ENCODE measurements at places on chromosomes 1 and 21.

GRCh38 chr1:41764656-41765055 is 154.1 kb downstream of the HIVEP3 start:
- no peak for DNase-seq

DNA sequence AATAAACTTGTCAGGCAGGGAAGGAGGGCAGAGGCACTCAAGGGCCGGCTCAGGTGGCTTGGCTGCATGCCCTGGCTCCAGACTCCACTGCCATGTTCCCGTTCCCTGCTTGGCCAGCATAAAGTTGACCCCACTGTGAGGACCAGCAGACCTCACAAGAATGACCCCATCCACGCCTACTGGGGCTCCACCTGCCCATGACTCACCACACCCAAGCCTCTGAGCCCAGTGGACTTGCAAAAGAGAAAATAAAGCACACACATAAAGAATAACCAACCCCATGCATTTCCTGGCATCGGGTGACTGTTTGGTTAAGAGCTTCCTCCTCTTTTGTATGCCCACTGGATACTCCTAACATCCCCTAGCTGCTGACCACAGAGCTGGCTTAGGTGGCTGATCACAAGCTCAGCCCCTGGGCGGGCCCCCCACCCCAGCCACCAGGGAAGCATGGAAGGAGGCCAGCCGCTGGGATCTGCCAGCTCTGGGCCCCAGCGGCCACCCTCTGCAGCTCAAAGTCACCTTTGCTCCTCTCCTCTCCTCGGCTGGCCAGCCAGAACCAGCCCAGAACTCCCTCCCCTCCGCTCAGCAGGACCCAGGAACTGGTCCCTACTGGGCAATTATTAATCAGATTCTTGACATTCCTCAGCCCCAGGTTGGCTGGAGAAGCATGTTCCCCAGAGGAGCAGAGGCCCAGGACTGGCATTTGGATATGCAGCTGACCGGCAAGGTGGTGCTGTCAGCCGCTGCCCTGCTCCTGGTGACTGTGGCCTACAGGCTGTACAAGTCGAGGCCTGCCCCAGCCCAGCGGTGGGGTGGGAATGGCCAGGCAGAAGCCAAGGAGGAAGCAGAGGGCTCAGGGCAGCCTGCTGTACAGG is at the start of gene KLHDC7A:
Gene KLHDC7A, plus strand, starts transcription at position 616 of the 875 bp plus-strand sequence. Its CDS starts 52 bp downstream, at position 668.
- no peak for DNase-seq

- DNase-seq = peak; percentile 87
Measured at GRCh38 chr1:41504114-41505035, 19.9 kb upstream of the EDN2 start.

DNA sequence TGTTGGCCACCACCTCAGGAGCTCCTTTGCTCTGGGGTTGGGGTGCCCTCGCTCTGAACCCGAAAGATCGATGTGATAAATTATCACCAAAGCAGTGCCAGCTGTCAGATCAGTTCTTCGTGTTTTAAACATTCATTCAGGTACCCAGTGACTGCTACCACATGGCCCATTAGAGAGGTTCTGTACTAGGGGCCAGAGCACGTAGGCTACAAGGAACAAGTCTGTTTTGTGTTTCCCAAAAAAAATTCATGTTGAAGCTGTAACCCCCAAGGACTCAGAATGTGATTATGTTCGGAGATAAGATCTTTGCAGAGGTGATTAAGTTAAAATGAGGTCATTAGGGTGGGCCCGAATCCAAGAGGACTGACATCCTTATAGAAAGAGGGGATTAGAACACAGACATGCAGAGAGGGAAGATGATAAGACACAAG is 526.9 kb downstream of the NPHP4 start:
- DNase-seq = no peak

GRCh38 chr1:93178418-93178817 is 1.8 kb downstream of the TMED5 start:
- DNase-seq = no peak
